ENCODE measurements at places on chromosomes 6 and 20. TPM values are rescaled to one million over a fixed set of nuclear protein-coding genes. Genes with fewer than 3 reads are reported as not detected.

GRCh38 chr6:113597231-113597583 lies 259.9 kb upstream of the MARCKS start:
- DNase-seq: no peak

- DNase-seq: no peak
Observed at GRCh38 chr20:63777614-63778013, 38.0 kb downstream of the SLC2A4RG start.

DNA sequence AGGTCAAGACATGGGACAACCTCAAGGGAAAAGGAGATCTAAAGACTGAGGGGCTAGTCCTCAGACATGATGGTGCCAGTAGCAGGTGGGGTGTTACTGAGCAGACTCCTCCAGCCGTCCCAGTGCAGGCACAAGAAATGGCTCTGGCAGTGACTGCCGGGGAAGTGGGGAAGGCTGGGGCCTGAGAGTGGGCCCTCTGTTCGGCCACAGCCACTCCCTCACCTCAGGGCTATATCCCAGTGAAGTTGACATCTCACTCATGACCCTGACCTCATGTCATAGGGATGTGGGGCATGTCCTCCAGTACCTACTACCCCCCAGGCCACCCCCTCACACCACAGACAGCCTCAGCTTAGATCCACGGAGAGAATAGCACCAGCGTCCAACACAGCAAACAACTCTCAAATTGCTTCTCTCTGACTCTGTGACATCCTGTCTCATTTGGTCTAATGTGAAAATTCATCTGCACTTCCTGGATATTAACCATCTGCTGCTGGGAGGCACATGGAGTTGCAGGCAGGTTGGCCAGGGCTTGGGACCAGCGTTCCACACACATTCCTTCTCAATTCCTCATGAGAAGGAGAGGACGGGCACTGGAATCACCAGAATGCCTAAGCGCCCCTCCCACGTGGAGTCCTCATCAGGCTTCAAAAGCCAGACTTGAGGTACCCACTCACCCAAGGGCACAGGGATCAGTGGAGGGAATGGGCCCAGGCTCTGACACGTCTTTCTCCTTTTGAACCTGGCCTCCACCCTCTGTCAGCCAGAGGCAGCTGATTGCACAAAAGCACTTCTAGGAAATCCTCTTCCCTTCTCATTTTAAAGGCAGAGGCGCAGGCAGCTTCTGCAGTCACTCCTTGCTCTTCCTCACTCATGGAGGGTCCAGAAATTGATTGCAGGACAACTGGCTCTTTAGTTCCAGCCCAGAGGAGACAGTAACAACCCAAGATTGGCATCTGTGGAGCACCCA lies 163.6 kb upstream of the CST7 start:
- DNase-seq: no peak

DNA sequence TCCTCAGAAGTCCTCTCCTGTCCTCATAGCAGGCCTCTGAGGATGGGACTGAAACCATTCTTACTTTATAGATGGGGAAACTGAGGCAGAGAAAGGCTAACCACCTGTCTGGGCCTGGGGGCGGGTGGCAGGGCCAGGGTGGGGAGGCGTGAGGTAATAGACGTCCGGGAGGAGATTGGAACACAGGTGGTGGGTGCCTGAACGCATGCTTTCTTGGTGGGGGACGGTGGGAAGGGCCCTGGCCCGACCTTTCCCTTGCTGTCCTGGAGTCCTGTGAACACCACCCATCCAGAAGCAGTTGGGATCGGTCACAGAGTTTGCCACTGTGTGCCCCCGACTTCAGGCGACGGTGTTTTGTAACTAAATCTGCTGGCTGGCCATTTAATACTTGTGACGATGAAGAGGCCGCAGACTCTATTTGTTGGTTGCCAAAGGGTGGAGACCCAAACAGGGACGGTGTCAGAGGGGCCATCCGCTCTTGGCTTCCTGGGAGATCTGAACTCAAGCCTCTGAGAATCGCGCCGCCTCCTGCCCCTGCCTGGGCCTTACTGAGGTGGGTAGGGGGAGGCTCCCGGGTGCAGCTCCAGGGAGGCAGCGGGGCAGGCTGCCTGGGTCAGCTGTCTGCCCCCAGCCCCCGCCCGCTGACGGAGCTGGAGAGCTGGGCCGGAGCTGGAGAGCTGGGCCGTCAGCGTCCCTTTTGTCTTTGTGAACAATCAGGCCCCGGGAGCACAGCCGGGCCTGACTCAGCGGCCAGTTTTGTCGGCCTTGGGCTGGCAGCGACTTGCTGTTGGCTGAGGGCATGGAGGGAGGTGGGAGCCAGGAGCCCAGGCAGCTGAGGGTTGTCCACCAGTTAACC lies 4.1 kb downstream of the RBM38 start:
- DNase-seq: no peak

Gene FAM217A
- not detected for total RNA-seq

Gene MYL9
- total RNA-seq: 518 TPM

Gene HEY2
- total RNA-seq: 1.3 TPM

Gene C2
- total RNA-seq: 60.8 TPM

Measured in mesenteric fat pad (tissue), 1 donor.